H54 (cell line): ENCODE measurements at places on chromosomes 5 and 9.

DNA sequence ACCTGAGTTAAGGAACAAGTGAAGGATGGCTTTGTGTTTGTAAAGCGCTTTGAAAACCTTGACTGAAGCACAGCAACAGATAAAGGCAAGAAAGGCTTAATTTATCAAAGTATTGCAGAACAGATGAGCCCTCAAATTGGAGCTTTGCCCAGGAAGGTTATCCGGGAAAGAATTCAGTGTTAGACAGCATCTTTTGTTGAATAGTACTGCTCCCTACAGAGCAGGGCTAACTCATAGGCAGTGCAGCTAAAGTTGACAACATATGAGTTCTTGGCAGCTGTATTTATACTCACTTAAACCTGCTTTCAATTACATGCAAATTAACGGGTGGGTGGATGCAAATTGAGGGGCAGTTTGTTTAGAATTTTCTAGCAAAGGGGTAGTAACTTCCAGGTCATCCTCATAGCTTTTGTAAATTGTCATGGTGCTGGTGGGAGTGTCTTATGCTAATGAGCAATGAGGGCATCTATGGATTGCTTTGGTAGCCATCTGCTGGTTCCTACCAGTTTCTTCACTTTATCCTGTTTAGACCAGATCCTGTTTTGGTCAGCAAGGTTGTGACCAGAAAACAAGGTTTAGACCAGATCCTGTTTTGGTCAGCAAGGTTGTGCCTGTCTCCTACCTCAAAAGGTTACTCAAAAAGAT is 105.8 kb downstream of the GDA start:
- no peak for DNase-seq

DNA sequence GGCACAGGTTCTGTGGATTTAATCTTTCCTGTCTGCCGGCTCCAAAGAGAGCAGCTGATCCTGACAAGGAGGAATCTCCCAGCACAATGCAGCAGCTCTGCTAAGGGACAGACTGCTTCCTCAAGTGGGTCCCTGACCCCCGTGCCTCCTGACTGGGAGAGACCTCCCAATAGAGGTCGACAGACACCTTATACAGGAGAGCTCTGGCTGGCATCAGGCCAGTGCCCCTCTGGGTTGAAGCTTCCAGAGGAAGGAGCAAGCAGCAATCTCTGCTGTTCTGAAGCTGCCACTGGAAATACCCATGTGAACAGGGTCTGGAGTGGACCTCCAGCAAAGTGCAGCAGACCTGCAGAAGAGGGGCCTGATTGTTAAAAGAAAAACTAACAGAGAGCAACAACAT is 630.2 kb upstream of the FTMT start:
- DNase-seq = no peak

DNA sequence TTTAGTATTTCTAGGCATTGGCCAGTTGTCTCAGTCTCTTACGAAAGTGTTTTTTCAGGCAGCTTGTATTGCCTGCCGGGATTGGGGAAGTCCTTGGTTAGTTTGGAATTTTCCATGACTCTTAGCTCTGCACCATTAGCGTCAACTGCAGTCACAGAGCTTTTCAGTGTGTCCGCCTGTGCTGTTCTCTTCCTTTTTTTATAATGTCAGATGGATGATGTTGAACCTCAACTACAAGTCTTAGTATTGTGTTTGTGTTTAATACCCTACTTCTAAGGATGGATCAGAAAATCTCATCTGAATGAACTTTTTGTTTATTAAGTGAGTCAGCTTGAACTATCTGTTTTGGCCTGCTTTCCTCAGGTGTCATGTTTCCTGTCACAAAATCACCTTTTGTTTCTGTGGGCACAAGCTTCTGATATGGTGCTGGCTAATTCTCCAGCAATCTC is 33.1 kb downstream of the ATP6V0E1 start:
- no peak for DNase-seq

DNA sequence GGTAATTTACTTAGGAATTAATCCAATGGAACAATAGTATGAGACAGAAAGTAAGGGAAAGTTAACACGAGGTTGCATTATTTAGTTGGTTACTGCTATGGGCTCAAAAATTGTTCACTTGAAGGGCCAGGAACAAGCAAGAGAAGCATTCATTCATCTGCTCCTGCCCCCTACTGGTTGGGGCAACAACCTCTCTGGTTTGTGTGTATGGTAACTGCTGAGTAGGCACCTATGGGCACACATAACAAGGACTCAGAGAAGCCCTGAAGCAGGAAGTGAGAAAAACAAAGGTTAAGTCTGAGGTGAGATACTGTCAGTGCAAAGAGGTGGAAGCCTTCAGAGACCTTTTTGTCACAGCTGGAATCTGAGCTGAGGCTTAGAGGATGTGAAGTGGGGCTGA is 34.4 kb upstream of the RANBP6 start:
- no peak for DNase-seq

- no peak for DNase-seq
Measured at GRCh38 chr5:61277190-61277589, 54.9 kb upstream of the ZSWIM6 start.

GRCh38 chr9:80144406-80144805 is 572.6 kb downstream of the TLE4 start:
- no peak for DNase-seq

DNA sequence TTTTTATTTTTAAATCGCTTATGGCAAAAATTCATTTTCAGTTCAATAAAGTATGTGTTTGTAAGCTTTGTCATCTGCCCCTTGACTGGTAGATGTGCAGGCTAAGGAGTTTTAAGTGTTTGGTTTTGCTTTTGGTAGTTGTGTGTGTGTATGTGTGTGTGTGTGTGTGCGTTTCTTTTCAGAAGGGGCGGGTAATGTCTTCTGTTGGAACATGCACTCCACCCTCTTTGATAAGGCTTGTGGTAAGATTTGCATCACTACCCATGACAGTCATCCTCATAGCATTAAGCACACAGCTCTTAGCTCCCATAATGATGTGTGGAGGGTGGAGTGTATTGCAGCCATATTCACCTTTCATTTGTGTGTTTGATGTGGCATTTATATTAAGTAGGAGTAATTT is 92.1 kb upstream of the FSD1L start:
- DNase-seq = no peak

GRCh38 chr9:71920456-71921189 is 9.2 kb downstream of the C9orf85 start:
- DNase-seq = no peak

- DNase-seq = no peak
Measured at GRCh38 chr9:113620377-113621161, 157.0 kb downstream of the RGS3 start.

GRCh38 chr9:134333234-134333873 is 7.1 kb downstream of the RXRA start:
- no peak for DNase-seq

GRCh38 chr9:71765693-71766092 is 2.6 kb downstream of the CEMIP2 start:
- DNase-seq = no peak

GRCh38 chr5:155068616-155069100 is 55.1 kb downstream of the KIF4B start:
- DNase-seq = no peak

GRCh38 chr9:118613996-118614395 is 755.2 kb downstream of the BRINP1 start:
- no peak for DNase-seq

- DNase-seq = no peak
Measured at GRCh38 chr9:110767559-110768063, 99.0 kb downstream of the MUSK start.

GRCh38 chr5:52786949-52787599 is 642 bp upstream of the ITGA1 start:
- no peak for DNase-seq

DNA sequence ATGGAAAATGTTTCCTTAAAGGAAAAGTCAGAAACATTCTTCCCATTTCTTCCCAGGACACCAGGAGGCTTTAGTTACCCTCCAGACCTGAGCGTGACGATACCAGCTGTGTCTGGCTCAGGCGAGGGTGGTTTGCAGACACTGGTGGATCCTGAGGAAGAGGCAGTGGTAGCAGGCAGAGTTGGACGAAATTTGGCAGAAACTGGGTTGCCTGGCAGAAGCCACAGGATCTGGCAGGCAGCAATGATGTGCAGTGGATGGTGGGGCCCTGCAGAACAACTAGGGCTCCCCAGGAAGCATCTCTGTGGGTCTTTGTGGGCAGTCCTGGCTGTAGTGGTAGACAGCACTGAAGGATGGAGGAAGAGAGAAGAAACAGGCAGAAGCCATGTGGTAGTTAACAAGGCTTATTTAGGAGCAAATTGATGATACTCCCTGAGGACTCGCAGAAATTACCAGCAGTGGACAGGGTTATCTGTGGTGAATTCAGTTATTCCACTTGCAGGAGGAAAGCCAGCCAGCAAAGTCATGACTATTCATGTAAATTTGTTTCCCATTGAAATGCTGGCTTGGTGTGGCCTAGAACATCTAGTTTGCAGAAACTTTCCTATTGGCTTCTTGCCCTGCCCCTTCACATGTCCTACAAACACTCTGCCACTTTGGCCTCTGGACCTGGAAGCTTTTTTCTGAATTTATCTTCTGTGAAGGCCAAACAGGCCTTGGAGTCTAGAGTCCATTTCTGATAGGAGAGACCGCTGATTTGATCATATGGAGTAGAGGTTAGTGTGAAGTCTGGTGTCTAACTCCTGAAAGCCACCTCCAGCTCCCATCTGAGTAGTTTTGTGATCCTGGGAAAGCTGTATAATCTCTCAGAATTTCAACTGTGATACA is 212.0 kb downstream of the DMRT2 start:
- DNase-seq = no peak

GRCh38 chr5:61344187-61344944 is 12.3 kb downstream of the ZSWIM6 start:
- no peak for DNase-seq

DNA sequence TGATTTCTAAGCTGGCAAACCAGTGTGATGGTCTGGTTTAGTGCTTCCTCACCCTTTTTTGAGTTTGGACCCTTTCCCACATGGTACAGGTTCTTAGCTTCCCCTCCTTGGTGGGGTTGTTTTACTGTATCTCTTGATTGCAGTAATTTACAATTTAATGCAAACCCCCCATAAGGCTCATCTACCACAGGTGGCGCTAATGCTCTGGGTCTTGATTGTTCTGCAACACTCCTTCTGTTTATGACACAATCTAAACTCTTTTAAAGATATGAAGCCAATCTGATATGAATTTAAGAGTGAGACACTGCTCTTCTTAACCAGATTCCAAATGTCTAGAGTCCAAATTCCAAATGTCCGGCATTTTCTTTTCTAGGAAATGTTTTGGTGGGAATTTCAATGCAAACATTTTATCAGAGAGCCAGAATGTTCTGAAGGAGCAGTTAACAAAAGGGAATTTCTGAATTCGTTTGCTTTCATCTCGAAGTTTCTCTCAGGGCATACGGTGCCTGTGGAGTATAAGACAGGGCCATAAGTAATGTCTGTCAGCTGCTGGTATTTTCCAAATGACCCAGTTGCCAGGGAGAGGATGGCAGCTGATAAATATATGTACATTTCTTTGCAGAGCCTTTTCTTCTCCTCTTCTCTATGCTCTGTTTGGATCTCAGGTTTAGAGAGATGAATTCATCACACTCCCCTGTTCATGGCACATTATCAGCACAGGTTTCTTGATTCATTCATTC is 246.8 kb downstream of the ARHGAP26 start:
- no peak for DNase-seq

DNA sequence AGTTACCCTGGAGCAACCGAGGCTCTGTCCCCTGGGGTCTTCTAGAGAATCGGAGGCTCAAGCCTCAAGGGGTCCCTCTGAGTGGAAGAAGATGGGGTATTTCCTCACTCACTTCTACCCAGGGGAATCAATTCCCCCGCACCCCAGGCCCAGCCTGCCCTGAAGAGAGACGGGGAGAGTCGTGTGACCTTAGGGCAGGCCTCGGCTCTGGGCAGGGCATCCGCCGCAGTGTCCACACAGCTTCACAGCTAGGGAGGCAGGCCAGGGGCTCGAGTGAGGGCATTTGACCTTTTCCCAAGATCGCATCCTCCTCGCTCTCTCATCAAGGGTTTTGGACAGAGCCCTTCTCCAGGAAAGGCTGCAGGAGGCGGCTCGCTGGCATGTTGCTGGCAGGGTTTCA is 57.9 kb upstream of the CNOT6 start:
- DNase-seq = no peak

DNA sequence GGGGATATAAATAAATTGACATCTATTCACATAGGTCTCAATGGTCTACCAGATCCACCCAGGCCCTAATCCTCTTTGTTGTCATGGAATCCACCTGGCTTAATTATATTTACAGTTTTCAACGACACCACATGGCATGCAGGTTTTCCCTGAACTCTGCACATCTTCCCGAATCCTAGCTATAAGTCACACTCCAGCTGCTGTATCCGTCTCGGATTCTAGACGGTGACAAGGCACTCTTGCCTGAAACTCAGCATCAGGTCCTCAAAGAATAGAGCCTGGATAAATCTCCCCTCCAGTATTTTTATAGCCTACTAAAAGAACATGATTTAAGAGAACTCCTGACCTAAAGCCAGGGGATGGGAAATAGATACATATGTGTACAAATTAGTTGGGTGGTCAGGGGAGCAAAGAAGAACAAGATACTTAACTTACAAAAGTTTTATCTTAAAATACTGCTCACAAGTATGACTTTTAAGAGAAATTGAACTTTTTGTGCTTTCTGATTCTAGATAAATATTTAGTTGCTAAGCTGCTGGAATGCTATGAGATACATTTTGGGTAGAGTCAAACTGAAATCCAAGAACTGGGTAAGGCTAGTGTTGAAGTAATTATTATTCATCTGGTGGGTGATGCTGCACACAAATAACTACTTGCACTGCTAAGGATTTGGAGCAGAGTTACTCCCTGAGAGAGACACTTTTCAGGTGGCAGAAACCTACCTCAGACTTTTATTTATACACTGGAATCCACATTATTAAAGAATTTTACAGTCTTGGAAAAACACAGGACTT is 187.3 kb downstream of the EFNA5 start:
- DNase-seq = no peak

- DNase-seq = no peak
Measured at GRCh38 chr5:10352430-10353240, 860 bp upstream of the MARCHF6 start.

DNA sequence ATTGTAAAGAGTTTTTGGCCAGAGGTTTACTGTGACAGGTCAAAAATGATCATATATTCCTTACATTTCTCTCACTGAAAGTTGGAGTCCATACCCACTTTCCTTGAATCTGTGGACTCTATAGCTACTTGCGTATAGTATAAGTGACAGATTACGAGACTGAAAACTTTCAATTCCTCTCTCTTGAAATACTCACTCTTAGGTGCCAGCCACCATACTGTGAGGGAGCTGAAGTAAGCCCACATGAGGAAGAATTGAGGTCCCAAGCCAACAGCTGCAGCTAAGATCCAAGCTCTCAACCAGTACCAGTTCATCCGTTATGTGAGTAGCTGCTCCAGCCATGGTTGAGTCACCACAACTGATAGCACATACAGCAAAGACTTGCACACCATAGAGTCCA is 128.1 kb upstream of the FAM174A start:
- no peak for DNase-seq

- no peak for DNase-seq
Measured at GRCh38 chr5:90557391-90557790, 1.2 kb upstream of the ADGRV1 start.
